ENCODE measurements at places on chromosomes 11 and 22. TPM values are rescaled to one million over a fixed set of nuclear protein-coding genes. Genes with fewer than 3 reads are reported as not detected.
A peak's percentile ranks its signal among the peaks of the same experiment; 100 is the strongest.

DNA sequence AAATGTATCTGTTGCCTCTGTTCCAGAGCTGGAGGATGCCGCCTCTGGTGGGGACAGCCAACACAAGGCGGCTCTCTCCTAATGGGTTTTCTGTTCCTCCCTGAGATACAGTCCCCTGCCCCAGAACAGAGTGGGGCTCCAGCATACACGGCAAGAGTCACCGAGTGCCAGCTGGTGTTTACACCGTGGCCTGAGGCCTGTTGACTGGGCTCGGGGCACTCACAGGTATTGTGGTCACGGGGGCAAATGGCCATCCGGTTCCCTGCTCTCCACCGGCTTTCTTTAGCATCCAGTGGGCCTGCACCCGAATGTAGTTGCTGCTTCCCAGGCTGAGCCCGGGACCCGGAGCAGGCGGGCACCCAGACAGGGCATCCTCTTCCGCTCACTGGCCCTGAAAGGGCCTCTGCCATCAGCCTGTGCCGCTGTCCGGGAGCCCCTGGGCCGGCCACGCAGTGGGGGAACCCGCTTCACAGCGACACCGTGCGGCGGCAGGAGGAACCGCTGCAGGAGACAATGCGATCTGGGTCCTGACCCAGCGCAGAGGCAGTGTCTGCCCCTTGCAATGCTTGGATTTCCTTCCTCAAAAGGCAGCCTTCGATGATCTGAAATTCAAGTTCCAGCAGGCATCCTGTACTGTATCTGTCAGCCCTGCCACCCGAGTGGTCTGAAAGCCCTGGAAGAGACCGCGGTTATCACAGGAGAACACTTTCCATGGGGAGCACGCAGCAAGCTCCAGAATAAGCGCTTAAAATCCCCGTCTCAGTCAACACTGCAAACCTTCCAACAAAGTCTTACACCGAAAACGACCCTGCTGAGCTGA lies 859 bp upstream of the KRTAP5-5 start:
- DNase-seq, result peak; percentile 71

DNA sequence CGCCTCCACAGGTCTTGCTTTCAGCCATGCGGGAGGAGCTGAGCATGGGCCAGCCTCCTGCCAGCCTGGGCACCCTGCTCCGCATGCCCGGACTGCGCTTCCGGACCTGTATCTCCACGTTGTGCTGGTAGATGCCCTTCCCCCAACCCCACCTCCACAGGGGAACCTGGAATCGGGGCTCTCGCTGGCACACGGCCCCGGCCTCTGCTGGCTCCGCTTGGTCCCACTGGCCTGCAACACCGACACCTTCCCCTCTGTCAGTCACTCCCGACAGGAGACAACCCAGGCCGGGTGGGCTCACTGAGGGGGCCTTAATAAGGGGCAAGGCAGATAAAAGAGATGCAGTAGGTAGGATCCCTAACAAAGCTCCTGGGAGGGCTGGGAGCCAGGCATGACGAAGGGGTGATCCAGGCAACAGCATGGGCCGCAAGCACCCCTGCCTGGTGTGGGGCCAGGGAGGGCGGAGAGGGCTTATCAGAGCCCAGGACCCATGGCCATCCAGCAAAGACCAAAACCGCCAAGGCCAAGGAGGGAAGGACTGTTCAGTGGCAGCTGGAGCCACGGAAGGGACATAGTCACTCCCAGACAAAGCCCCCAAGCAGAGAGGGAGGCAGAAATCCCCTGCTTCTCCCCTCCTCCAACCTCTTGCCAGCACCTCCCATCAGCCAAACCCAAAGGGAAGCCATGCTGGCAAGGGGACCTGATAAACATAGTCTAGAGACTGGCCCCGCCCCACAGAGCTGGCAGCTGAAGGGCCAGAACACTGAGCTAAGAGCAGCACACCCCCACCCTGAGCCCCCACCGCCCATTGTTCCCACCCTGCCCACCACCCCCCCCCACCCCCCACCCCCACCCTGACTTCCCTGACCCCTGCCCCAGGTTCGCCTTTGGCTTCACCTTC lies 8.0 kb downstream of the SLC22A12 start:
- no peak for DNase-seq

DNA sequence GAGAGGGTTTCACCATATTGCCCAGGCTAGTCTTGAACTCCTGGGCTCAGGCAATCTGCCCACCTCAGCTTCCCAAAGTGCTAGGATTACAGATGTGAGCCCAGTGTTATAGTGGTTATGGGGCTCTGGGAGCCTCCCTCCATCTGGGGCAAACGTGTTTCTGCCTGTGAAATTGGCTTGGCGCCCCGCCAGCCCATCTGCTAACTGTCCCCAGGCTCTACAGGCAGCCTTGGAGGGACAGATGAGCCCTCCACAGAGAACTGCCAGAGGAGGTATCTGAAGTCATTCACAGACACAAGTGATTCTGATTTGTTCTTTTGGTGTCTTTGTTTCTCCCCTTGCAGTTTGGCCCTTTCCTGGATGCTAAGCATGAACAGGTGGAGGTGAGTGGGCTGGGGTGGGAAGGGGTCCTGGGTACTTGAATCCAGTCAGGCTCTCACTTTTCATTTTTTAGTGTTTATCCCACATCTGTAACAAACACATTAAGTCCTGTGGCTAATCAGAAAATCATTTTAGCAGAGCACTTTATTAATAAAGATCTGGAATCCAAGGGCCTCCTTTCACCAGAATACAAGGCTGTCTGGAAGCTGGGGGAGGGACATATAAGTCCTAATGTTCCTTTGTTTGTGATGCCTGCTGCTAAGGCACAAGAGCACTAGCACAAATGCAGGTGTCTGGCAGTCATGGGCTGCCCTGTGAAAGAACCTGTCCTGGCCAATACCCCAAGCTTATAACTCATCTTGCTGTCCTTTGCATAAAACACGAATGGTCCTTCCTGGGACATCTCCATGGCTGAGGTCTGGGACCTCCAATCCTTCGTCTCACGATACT lies 25.7 kb upstream of the CDC42EP2 start:
- no peak for DNase-seq

- DNase-seq, result no peak
Measured at GRCh38 chr11:33538726-33539125, 161.9 kb downstream of the C11orf91 start.

DNA sequence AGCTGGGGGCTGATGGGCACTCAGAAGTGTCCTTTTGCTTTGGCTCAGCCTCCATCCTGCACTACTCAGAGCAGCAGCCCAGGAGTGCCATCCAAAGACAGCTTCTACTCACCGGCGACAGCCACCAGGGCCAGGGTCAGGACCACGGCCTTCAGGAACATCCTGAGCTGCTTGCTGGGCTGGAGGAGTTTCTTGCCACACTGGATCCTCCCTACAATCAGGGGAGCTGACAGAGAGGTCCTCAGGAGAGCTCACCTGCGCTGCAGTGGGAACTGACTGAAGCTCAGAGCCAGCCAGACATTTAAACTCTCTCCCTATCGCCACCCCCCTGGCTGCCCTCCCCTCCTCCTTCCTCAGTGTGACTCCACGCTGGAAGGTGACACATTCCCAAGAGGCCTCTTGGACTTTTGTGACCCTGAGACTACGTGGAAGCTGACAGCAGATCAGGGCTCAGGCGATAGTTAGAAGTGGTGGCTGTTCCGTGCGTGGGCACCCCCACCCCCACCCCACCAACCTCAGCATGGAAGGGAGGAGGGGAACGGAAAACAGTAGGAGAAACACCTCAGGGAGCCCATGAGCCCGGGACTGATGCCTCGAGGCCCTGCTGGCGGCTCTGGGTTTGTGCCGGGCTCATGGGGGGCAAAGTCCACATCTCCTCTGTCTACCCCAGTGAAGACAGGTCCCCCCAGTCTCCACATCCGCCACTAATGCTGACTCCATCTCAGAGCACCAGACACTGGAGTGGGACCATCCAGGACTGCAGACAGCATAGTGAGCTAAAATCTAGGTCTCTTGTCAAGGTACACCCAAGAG lies at the start of gene APOA4:
Gene APOA4, minus strand, starts transcription at position 274 of the 813 bp plus-strand sequence. Its CDS starts 113 bp downstream, at position 161.
- DNase-seq, result peak; percentile 88

DNA sequence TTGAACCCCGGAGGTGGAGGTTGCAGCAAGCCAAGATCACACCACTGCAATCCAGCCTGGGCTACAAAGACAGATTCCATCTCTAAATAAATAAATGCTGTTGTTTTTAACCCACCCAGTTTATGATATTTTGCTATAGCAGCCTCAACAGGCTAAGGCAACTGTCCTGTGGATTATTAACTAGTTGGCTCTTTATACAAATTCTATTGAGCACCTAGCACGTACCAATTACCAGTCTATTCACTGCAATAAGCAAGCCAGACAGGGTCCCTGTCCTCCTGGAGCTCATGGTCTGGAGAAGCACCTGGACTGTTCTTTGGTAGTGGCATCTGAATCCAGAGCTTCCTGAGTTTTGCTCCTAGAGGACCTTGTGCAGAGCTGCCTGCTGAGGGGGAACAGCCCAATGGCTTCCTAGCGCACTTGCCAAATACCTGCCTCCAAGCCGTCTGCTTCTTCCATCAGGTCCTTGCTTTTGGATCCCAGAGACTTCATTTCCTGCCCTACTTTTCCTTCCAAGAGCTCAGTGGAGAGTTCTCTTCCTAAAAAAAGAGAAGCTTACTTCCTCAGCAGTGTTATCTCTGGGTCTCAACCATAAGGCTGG lies 49.9 kb upstream of the MICAL2 start:
- no peak for DNase-seq

The TRIM34 gene
- 6.9 TPM for polyA plus RNA-seq

GRCh38 chr22:50416996-50417395 lies 57.8 kb downstream of the SBF1 start:
- DNase-seq, result no peak

DNA sequence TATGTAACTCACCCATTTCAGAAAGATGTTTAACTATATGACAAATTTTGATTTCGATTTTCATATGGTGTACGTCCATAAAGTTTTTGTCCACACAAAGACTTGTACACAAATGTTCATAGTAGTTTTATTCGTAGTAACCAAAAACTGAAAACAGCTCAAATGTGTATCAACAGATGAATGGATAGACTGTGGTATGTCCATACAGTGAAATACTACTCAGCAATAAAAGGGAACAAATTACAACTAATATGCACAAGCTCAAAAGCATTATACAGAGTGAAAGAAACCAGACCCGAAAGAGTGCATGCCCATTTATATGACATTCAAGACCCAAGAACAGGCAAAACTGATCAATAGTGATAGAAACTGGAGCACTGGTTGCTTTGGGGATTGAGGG lies 64.0 kb downstream of the MN1 start:
- no peak for DNase-seq

The ZNF280A gene
- polyA plus RNA-seq, result not detected

The MS4A6E gene
- not detected for polyA plus RNA-seq

Data from small intestine (tissue), 16 donors.